ENCODE measurements at places on chromosomes 13 and 19.

- no peak for DNase-seq
These were observed 23.2 kb downstream of the STOML3 start for GRCh38 chr13:38967446-38967845.

GRCh38 chr13:48126944-48127830 lies 32.3 kb upstream of the MED4 start:
- peak; percentile 58 for DNase-seq

GRCh38 chr13:46168341-46168740 lies 13.6 kb downstream of the LCP1 start:
- no peak for DNase-seq

- peak; percentile 60 for DNase-seq
These were observed 8.4 kb downstream of the SPRYD7 start for GRCh38 chr13:49927755-49928154.

GRCh38 chr19:4444765-4445741 lies 12.5 kb downstream of the UBXN6 start:
- no peak for DNase-seq

DNA sequence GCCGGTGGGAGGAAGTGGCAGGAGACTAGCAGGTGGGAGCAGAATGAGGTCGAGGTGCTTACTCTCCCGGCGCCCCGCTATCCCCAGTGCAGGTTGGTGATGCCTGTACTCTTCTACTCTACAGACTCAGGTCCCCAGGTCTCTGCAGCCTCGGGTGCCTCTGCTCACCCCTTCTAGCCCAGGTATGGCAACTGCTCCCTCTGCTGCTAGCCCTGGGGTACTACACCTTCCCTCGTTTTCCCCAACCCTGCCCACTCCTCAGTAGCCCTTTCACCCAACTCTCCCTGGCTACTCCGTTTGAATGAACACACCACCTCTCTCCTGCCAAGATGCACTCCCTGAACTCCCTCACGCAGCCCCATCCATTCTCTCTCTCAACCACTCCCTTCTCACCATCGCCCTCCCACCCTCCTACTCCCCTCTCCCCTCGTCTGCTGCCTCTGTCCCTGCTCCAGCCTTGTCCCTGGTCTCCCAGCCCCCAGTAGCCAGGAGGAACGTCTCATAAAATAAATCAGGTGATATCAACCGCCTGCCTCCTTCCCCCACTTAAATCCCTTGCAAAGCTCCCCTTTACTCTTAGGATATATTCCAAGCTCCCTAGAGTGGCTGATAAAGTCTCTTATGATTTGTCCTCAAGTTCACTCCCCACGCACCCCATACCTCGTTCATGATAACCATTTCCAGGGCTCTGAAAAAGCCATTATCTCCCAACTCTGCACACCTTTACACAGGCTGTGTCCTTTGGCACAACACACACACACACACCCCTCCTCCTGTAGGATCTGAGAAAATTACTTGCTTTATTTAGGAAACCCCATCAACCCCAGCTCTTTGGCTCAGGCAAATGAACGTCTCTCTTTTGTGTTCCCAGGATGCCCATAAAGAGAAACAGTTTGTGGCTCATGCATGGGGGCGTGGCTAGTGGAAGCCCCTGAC lies 8.2 kb upstream of the MEIS3 start:
- peak; percentile 61 for DNase-seq

DNA sequence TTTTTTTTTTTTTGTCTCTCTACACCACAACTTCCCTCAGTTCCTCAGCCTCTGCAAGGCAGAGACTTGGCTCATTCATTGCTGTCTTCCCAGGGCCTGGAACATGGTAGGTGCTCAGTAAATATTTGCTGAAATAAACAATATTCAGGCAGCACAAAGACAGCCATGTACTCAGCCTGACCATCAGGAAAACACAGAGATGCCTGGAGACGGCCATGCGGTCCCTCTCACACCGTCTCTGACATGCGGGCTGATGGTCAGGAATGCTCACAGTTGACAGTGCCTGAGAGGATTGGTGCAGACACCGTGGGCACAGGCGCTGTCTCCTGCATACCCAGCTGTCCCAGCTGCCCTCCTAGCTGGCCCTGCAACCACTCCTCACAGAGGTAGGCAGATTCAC lies 924 bp downstream of the PRAM1 start:
- no peak for DNase-seq

DNA sequence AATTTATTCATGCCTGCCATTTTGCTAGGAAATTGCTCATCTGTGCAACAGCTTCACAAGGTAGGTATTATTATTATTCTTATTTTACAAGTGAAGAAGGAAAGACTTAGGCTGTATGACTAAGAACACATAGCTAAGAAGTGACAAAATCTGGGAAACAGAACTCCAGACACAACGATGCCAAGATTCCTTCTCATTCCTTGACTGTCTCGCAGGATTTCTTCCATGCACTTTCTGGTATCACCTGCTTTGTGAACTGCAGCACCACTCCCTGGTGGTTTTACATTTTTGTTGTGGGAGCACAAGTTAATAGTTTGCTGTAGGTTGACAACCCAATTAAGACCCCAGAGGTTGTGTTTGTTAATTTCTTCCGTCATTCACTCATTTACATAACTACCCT lies 188.5 kb downstream of the LACC1 start:
- peak; percentile 67 for DNase-seq

GRCh38 chr13:90154311-90154960 lies 1193.1 kb upstream of the MIR17HG start:
- no peak for DNase-seq

GRCh38 chr19:53772943-53773342 lies 51.2 kb downstream of the NLRP12 start:
- DNase-seq = peak; percentile 46

DNA sequence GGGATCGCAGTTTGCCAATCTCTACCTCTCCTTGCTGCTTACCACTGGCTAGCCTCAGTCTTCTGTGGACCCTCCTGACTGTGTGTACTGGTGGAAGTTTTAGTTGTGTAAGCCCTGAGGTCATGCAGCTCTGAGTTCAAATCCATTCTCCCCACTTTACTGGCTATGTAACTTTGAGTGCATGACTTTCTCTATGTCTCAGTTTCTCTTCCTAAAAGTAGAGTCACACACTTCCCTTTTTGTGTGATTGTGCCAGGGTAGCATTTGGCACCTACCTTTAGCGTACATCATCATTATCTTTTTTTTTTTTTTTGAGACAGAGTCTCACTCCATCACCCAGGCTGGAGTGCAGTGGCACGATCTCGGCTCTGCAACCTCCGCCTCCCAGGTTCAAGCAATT lies 70.3 kb downstream of the MAP4K1 start:
- DNase-seq = no peak

DNA sequence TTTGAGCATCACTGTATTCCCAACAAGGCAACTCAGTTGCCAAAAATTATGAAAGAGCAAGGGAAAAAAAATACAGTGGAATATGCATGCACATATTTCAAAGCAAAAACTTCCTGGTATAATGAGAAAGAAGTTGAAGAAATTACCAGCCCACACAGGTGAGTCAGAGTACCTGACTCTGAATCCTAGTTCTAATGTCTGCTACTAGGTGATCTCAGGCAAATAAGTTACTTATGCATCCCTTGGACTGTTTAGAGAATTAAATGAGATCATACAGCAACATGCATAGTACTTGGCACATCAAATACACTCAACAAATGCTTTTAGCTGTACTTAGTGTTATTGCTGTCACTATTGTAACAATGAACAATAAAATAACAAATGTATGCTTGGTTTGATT lies 144.9 kb downstream of the MIPEP start:
- no peak for DNase-seq

DNA sequence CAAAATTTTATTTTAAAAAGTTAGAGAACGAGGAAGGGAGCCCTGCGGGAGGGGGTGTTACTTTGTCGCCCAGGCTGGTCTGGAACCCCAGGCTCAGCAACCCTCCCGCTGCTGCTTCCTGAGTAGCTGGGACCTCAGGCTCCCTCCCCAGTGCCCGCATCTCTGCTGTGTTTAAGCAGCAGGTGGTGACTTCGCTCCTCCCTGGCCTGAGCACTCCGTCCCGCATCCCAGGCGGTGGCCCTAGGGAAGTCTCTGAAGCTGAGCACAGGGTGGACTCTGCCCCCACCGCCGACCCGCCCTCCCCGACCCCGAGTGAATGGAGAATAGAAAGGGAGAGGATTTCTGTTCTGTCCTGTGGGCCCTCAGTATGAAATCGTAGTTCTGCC lies 30.5 kb downstream of the ZNF701 start:
- DNase-seq = no peak

DNA sequence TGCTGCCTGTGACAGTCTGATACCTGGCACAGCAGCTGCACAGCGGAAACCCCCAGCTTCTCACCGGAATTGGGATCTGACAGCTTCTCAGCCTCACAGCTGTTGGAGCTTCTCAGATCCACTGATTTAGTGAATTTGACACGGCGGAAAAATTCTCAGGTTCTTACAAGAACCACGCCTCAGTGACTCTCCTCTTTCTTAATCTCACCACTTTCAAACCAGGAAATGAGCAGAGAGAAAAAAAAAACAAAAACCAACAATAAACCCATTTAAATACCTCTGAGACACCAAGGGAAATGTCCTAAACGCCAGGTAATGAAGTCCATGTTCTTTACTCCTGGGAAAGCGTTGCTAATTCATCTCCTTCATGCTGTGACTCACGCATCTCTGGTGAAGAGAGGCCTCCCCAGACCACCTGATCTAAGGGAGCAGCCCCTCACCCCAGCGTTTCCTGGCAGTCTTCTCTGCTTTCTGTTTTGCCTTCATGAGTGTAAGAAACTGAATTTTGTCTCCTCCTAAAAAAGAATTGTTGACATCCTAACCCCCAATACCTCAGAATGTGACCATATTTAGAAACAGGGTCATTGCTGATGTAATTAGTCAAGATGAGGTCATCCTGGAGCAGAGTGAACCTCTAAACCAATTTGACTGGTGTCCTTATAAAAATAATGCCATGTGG lies 15.9 kb upstream of the IZUMO2 start:
- no peak for DNase-seq

DNA sequence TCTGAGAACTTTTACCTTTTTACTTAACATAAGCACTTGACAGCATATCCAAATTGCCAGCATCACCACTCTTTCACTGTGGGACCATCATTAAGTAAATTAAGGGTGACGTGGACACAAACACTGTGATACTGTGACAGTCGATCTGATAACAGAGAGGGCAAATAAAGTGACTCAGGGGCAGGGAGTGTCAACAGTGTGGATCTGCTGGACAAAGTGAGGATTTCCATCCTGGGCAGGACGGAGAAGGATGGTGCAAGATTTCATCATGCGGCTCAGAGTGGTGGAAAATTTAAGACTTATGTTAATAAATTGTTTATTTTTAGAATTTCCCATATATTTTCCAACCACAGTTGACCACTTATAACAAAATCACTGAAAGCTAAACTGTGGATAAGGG lies 60.0 kb upstream of the WDFY2 start:
- peak; percentile 26 for DNase-seq

DNA sequence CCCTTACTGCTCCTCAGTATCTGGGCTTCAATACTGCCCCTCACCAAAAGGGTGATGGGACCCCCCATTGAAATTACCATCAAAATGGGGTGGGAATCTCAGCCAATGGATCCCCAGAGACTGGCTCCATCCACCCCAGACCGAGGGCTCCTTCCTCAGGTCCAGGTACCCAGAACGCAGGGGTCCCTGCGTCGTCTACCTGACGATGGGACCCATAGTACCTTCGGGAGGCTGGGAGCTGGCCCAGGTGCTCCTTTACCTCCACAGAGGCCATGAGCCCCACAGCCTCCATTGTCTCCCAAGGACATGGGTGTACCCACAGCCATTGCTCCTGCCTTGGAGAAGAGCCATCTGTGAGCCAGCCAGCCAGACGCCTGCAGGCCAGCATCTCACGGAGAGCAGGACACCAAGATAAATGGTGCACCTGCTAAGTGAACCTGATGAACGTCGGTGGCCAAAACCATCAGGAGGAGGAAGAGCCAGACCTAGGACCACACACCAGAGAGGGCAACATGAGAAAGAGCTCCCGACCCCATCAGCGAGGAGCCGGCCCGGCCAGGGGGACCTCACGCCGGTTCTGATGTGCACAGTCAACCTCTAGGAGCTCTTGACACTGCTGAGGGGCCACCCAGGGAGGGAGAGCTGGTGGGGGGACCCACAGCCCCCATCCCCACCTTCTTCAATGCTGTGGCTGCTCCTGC lies 156.8 kb upstream of the SOX1 start:
- DNase-seq = no peak

DNA sequence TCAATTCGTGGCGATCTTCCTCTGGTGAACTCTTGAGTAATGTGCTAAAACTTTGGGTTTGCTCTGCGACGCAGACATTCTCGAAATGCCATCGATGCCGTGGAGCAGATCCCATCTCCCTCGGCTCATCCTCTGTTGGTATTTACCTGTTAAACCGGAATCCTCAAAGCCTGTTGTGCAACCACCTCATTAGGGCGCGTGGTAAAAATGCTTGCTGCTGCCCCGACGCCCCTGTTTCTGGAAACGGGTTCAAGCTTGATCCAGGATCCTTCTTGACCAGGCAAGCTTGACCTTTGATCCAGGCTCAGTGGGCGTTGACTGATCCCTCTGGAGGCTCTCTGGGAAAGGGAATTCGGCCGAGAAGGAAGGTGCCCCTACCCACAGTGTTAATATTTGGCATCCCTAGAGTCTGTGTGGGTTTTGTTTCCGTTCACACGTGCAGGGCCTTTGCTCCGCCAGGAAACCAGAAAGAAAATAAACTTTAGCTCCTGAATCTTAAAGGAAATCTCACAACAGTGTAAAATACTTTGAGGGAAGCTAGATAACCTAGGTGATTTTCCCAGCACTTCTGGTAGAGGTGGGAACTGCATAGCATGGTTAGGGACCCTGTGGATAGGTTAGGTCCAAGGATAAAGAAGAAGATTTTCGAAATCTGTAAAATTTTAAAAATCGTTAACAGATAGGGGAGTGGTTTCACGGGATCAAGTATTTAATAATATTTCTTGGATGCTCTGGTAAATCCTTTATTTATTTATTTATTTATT lies 1.1 kb downstream of the LSM14A start:
- peak; percentile 64 for DNase-seq

GRCh38 chr19:45146251-45146650 lies 14.5 kb downstream of the NKPD1 start:
- no peak for DNase-seq

DNA sequence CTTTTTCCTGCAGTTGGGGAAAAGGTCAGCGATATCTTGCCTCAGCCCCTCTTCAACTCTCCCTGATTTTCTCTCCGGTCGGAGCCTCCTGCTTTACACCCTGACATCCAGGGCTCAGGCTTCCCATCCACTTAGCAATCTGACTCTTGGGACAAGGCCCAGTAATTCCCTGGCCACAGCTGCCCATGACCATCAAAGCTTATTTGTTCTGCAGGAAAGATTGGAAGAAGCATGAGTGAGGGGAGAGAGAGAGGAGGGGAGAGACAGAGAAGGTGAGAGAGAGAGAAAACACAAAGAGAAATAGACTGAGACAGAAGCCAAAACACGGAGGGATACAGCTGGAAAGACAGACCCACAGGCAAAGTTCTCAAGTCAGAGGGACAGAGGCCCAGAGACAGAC lies 13.7 kb downstream of the SYT3 start:
- DNase-seq = no peak

- peak; percentile 71 for DNase-seq
These were observed 29.4 kb downstream of the SPC24 start for GRCh38 chr19:11125994-11126685.

DNA sequence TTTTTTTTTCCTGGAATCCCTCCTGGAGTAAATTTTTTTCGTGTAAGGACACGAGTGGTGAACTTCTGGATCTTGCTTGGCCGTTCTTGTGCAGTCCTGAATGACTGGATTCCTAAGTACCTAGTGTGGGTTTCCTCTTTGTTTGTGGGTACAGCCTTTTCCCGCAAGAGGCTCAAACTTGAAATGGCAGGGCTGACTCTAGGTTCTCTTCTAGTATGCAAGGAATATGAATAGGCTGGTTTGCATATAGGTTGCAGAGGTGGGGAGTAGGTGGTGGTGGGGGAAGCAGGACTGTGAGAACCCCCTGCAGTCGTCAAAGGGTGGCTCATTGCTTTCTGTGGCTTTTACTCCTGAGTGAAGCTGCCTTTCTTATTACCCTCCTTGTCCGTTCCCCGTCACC lies 13.6 kb downstream of the UBAC2 start:
- DNase-seq = no peak
